Posterior cingulate gyrus (tissue), 11 donors: ENCODE measurements at places on chromosomes 12 and 14.
A peak's percentile ranks its signal among the peaks of the same experiment; 100 is the strongest.

DNA sequence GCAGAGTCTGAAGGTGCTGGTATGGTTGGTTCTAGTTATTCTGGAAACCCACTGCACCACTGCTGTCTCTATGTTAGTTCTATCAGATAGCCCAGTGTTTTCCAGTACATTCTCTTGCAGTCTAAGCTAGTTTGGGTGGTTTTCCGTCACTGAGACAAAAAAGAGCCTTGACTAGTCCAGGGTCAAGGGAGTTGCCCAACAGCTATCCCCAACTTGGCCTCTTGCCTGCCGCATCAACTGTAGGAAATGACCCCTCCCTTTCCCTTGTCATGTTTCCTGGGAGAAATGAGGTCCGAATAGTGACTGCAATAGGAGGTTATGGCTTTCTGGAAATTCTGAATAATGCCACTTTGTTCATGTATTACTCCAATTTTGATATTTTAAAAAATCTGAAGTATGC lies 160.4 kb downstream of the EFCAB11 start:
- no peak for DNase-seq

DNA sequence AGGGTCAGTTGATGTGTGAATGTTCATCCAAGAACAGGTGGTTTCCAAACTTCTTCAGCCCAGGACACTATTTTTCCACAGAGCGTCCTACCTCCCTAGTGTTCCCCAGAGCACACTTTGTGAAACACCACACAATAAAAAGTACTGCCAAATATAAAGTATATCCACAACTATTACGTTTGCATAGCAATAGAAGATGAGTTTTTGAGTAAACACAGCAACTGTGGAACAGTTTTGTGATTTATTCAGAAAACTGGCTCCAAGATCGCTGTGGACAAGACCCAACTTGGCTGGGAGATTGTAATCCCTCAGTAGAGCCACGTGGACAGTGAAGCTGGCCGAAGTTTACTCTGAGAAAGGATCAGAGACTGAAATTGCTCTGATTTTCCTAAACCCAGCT lies 14.5 kb upstream of the MAP1LC3B2 start:
- no peak for DNase-seq

DNA sequence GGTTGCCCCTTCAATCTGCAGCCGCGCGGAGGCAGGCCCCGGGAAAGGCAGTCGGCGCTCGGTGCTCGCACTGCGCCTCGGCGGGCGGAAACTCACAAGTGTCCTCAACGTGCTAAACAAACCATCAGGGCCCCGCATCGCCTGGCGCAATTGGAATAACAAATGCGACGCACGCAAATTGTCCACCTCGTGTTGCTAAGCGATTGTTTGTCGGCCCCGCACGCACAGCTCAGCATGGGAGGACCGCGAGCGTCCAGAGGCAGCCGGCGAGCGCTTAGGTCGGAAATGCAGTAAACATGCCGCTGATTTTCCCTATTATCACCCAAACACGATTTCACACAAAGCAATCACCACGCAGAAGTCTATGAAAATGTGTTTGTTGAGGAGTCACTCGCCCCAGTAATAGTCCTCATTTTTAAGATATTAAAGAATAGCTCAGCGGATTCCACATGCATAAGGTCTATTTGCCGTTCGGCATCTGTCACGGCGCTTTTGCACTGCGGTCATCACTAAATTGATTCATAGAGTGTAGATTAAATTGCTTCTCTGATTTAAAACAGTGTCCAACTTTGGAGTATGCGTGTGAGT lies 3.2 kb upstream of the GSC start:
- DNase-seq: no peak

DNA sequence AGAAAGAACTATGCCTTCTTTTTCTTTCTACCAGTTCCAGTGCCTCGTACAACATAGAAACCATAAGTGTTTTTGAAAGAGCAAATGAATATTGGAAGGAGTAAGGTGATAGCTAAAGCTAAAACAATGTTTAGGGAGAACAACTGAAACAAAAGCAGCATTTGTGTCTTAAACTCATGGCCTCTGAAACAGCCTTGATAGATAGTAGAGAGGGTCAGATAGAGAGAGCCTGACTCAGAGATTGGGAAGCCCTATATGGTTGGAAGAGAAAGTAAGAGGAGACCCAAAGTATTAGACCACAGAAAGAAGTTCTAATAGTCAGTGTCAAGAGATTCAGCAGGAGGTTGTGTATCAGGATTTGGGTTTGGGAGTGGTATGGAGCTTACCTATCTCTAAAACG lies 79.6 kb upstream of the IFNG-AS1 start:
- no peak for DNase-seq

DNA sequence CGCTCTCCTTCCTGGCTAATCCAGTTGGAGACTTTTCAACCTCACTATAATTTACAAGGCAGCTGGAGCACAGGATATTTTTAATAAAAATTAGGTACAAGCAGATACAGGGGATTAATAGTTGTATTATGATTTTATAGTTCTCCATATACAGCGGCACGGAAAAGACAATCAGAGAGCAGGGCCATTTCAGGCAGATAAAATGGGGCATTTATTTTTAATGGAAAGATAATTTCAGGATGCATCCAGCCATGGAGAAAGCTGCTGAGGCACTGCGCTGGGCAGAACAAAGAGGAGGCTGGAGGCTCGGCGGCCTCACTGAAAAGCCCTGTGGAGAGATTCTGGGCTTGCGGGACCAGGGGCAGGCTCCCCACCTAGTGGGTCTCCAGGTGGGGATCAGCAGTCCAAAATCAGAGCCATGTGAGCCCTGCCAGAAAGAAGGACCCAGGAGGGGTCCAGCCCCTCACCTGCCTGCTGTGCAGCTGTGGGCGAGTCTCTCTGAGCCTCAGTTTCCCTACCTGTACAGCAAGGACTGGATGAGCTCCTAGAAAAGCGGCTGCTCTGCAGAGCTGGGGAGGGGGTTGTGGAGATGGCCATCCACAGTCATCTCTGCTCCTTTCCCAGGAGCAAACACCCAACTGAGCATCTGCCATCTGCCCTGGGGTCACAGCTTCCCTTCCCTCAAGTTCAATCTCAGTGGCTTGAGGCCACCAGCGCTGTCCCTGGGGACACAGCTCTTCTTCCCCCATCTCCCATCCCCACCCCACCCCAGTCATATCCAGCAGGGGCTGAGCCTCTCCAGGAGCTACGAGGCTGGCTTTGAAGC lies 23.9 kb upstream of the C14orf180 start:
- no peak for DNase-seq

DNA sequence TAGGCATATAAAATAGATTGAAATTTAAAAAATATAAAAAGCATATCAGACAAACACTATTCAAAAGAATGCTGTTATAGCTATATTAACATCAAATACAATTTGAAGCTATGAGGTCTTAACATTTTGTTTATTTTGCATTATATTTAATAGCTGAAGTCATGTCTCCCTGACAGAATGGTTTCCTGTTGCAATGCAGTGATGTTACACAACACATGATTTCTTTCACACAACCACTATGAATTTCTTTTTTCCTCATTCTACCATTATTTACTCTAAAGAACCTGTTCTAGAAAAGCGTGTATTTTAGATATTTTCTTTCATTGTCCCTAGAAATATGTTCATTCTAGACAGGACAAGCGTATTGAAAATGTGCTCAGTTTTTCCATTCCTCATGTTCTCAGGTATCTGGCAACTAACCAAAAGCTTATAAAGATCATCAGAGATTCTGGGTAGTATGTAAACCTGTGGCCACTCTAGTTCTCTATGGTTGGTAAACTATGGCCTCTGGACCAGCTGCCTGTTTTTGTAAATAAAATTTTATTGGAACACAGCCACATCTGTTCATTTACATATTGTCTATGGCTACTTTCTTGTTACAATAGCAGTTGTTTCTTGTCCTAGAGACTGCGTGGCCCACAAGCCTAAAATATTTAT lies 183.8 kb downstream of the FOXA1 start:
- DNase-seq: no peak

GRCh38 chr14:34234258-34234657 lies 227.8 kb downstream of the SPTSSA start:
- no peak for DNase-seq

- no peak for DNase-seq
These were observed 37.5 kb downstream of the P2RX7 start for GRCh38 chr12:121170151-121170550.

DNA sequence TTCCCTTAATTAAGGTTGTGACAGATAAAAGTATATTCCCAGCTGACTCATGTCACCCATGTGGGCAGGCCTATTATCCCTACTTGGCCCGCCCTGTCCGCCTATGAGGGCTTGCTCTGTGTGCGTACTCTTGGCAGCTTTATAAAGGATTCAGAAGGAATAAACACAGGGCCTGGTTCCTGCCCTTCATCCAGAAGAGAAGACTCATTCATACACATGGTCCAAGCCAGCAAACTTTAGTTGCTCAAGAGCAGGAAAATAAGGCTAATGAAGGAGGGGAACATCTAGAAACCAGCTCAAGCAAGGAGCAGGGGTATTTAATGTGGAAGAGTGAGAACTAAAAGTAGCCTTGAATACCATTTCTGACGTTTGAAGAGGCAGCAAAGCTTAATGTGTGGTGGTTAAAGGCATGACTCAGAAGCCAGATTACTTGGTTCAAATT lies 141.9 kb downstream of the CRADD start:
- DNase-seq: peak; percentile 61

- no peak for DNase-seq
These were observed 44.9 kb downstream of the SIX6 start for GRCh38 chr14:60553808-60554207.

DNA sequence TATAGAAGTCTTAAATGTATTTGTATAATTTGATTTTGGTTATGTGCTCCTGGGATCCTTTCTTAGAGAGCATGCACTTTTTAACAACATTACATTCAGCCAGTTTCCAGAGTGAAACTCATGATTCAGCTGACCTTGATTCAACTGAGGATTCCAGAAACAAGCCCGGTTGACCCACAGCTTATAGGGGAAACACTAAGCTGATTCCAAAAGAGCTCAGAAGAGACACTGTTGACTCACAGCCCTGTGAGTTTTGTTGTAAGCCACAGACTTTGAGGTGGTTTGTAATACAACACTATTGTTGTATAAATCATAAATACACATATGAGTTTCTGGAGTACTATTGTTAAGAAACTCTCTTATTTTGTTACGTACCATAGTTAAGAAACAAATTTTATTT lies 133.8 kb upstream of the MGAT4C start:
- no peak for DNase-seq

- peak; percentile 83 for DNase-seq
These were observed 1.7 kb downstream of the MMP17 start for GRCh38 chr12:131829791-131830334.

DNA sequence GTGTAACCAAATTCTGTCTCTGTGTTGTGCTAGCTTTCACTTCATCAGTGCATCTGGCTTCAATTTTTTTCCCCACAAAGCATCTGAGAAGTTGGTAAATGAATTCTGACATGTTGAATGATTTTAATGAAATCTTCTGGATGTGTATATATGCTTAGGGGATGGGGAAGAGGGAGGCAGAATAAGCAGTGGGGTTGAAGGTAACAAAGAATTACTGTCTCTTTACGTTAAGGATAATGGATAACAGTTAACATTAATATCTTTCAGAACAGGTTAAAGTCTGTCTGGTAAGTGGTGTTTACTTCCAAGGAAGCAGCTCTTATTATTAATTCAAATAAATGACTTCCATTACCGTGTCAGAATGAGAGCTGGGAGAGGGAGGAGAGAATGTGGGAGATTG lies 261.7 kb downstream of the ERC1 start:
- DNase-seq: no peak

GRCh38 chr14:71116568-71117122 lies 209.4 kb downstream of the PCNX1 start:
- DNase-seq: no peak

DNA sequence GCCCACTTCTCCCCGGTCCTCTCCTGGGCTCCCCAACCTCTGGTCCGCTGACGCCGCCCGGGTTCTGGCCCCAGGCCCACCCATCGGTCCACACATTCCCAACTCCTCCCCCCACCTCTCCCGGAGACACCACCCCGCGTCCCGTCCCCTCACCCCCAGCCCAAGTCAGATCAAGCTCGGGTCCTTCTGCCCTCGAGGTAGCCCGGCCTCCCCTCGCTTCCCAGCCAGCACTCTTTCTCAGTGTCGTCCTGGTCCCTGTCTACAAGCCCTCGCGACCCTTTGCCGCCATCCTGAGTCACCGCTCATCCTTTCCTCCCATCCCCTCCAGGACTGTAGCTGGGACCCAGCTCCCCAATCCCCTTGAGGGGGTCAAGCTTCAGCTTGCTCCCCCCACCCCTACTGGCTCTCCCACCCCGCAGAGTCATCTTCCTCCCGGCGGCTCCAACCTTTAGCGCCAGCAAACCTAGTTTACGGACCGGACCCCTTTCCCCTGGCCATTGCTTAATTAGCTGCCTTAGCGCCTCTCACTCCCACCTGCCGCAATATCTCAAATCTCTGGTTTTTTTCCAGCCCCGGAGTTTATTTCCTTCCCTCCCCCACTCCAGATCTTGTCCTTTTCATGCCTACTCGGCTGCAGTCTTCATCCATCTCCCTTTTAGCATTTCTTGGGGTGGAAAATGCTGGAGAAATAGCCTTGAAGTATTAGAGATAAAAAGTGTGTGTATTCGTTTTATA lies 1.1 kb downstream of the PPP4R4 start:
- DNase-seq: peak; percentile 14
